ENCODE measurements at places on chromosomes 12 and 14.
A peak's percentile ranks its signal among the peaks of the same experiment; 100 is the strongest.

- peak; percentile 94 for DNase-seq
Observed at GRCh38 chr12:12717586-12718380, 615 bp downstream of the CDKN1B start.

GRCh38 chr14:81557146-81557545 is 23.5 kb upstream of the SEL1L start:
- DNase-seq, result no peak

- DNase-seq, result no peak
Observed at GRCh38 chr14:93744876-93745275, 43.4 kb downstream of the PRIMA1 start.

- no peak for DNase-seq
Observed at GRCh38 chr12:92078167-92079053, 67.2 kb downstream of the BTG1 start.

- DNase-seq, result no peak
Observed at GRCh38 chr12:60197589-60197988, 601.8 kb downstream of the SLC16A7 start.

DNA sequence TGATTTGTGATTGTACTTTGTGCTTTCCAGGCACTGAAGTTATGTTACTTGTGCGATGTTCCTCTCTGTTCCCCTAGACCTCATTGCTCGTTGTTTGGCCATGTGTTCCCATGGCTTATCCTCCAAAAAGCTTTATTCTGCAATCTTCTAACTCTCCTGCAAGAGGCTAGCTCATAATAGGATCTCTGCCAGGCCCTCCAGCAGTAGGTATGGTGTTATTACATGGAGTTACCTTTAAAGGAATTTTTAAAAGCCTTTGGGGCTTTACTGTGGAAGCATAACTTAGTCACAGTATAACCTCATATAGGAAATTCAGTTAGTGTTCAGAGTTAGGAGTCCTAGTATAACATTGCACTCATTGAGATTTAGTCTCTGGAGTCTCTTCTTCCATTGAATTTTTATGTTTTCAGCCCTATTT is 292.3 kb downstream of the RAD51B start:
- no peak for DNase-seq

GRCh38 chr12:6946033-6946919 is 2.5 kb downstream of the C12orf57 start:
- DNase-seq, result peak; percentile 68

DNA sequence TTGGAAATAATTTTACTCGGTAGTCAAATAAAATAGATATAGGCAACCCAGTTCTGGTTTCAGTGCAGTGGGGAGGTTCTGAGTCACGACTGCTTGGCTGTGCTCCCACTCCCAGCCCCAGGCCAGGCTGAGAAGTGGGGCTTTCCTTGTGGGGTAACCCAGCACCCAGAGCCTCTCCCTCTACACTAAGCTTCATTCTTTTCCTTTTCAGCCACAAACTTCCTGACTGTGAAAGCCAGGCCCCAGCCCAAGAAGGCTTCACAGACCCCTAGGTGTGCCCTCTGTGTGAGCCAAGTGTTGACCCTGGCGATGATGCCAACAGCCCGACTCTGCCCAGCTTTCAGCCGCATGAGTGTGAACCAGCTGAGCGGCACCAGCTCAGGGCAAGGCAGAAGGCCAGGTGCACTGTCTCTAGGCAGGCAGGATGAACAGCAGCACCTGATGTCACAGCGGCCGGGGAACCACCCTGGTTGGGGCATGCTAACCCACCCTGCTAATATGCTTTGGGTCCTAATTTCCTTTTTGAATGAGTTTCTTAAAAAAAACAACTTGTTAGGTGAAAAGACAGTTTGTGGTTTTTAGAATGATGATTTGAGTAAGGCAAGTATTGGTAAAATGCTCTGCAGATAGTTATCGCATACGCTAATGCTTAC is 42.2 kb upstream of the ATP23 start:
- DNase-seq, result no peak

DNA sequence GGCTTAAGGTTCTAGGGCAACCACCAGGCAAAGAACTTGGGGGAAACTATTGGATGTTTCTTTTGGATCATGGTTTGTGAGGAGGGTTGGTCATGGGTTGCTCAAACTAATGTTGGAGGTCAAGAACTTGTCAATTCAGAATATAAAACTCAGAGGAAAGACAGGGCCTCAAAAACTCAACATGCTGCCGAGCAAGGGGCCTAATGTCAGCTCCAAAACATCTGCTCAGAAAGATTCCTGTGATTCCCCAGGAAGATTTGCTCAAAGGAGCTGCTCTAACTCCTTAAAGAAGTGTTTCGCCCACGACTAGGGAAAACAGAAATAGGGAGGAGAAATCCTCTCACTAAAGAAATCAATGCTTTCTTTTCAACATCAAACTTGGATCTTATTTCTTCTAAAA is 3.7 kb upstream of the IGF1 start:
- no peak for DNase-seq

DNA sequence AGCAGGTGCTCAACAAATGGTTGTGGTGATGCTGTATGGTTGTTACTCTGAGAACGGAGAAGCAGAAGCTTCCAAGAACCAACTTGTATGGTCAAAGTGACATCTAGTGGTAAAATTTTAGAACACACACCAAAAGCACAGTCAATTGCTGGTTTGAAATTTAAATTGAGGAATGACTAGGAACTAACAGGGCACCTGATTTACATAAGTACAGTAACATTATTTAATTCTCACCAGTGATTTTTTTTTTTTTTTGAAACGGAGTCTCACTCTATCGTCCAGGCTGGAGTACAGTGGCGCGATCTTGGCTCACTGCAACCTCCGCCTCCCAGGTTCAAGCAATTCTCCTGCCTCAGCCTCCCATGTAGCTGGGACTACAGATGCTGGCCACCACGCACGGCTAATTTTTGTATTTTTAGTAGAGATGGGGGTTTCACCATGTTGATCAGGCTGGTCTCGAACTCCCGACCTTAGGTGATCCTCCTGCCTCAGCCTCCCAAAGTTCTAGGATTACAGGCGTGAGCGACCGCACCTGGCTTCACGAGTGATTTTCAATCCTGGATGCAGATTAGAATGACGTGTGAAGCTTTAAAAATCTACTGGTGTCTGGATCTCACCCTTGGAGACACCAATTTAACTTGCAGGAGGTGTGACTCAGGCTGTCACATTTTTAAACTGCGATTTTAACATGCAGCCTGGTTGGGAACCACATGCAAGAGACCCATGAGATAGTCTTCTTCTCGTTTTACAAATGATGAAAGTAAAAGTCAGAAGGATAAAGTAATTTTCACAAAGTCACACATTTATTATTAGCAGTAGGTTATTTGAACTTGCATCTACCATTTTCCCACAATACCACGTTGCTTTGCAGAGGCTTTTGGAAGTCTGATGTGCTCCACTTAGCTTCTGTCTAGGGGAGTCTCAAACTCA is 14.1 kb upstream of the NUMB start:
- DNase-seq, result no peak

DNA sequence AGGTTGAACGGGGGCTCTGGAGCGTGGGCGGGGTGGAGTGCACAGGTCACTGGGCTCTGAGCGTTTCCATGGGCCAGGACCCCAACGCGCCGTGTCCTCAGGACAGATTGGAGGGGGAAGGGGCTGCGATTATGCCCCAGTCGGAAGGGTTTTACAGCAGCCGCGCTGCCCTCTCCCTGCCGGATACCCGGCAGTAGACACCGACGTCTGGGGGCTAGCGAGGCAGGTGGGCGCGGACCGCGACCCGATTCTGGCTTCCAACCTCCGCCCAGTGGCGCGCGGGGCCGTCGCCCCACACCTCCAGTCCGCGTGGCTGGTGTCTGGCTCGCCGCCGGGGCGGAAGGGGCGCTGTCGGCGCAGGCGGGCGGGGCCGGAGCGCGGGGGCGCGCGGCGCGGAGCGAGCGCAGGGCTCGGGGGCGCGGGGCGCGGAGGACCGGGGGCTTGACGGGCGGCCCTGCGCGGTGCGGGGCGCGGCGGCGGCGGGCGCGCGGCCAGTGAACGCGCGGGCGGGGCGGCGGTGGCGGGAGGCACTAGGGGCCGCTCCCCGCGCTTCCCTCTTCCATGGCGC is 2.4 kb upstream of the KIF26A start:
- DNase-seq, result no peak

DNA sequence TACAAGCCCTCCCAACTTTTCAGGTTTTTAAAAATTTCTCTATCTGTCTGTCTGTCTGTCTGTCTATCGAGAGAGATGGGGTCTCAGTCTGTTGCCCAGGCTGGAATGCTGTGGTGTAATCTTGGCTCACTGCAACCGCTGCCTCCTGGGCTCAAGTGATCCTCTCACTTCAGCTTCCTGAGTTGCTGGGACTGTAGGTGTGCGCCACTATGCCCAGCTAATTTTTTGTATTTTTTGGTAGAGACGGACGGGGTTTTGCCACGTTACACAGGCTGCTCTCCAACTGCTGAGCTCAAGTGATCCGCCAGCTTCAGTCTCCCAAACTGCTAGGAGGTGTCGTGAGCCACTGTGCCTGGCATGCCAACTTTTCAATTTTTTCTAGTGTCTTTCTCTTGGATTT is 437.2 kb downstream of the PCNX1 start:
- no peak for DNase-seq

DNA sequence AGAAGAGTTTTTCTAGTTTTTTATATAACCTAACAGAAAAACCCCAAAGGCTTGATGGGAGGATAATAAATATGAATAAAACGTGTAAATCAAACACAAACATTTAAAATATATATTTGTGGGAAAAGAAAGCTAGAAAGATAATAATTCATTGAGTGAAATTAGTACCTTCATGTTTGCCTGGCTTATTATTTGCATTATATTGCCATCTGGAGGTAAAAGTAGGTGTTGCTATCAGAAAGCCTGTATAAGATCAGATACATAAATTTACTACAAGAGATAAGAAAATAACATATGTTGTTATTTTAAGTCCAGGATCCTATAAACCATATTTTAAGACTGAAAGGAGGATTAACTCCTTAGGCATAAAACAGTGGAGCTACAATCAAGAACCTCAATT is 77.7 kb downstream of the NTS start:
- no peak for DNase-seq

GRCh38 chr14:31170411-31170810 is 37.2 kb downstream of the HECTD1 start:
- DNase-seq, result no peak

DNA sequence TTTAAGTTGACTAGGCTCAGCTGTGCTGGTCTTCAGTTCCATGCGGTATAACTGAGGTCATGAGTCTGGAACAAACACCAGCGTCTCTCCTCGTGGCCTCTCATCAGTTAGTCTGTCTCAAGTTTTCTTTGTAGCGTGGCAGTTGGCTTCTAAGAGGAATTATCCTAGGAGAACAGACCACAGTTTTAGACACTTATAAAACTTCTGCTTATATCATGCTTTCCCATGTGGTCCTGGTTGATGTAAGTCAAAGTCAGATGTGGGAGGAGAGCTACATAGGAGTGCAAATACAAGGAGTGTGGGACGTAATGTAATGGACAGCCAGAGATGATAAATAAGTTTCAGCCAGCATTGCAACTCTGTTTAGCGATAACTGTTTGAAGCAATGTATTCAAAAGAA is 14.8 kb downstream of the PLEKHA5 start:
- no peak for DNase-seq

DNA sequence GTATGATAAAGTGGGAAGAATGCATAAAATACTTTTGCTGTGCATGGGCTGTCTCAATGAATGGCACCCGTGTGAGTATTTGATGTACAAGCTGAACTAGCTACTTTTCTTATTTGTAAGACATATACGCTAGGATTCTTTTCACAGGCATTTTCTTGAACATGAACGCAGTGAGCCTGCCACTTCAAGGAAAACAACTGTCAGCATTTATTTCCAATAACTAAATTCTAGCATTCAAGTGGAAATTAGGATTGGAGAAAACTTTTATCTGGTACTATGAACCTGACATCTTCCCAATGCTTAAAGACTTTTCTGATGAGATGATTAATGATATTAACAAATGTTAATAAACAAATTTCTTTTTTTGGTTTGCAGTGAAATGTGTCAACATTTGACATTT is 45.7 kb downstream of the UTP20 start:
- no peak for DNase-seq
